ENCODE measurements at places on chromosomes 5 and 9. TPM values are rescaled to one million over a fixed set of nuclear protein-coding genes. Genes with fewer than 3 reads are reported as not detected.

Gene PIP5K1B
- total RNA-seq: not detected

Gene ANKRD31
- 0.06 TPM for total RNA-seq

Gene TRIM41
- total RNA-seq: 25.6 TPM

Gene SPATA31C1
- not detected for total RNA-seq

Gene ROR2
- 1.7 TPM for total RNA-seq

Gene IGIP
- total RNA-seq: 0.86 TPM

Gene GABRA1
- total RNA-seq: not detected

Gene SLC23A1
- total RNA-seq: 1.3 TPM

Gene ENHO
- 2.3 TPM for total RNA-seq

Gene HMGCS1
- total RNA-seq: 49.7 TPM
